NCI-H2107 (cell line): ENCODE measurements at places on chromosomes 11 and 22.

GRCh38 chr22:17980638-17981051 lies 43.7 kb downstream of the MICAL3 start:
- no peak for DNase-seq

DNA sequence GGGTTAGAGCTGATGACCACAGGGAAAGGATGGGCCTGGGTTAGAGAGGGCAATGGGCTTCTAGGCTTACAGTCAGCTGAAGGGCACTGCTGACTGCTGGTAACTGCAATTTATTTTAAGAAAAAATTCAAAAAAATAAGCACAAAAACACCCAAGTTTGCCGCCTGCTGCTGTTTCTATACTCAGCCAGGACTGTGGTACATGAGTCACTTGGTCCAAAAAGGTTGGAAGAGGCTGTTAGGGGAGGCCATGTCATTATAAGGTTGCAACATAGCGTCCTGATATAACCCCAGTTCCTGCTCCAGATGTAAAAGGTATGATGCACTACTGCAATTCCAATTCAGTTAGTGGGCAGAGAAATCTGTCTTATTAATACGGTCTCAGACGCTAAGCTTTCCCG lies 98.9 kb downstream of the ETS1 start:
- no peak for DNase-seq

- no peak for DNase-seq
Measured at GRCh38 chr11:6614446-6614845, 2.4 kb upstream of the TAF10 start.

GRCh38 chr11:9203691-9204311 lies 61.3 kb downstream of the DENND5A start:
- DNase-seq: no peak

DNA sequence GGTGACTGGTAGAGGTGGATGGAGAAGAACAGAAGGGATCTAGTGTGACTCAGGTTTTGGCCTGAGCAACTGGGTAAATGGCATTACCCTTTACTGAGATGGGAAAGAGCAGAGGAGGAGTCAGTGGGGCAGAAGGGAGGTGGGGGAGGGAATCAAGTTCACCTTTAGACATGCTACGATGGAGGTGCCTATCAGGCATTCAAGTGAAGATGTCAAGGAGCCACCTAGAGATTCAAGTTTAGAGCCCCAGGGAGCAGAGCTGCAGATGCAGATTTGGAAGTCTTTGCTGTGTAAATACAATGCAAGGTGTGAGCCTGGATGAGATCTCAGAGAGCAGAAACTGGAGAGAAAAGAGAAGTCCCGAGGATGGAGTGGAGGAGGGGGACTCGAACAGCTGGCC lies 979 bp upstream of the MOGAT2 start:
- DNase-seq: no peak

GRCh38 chr22:35462498-35463230 lies 62.7 kb downstream of the MCM5 start:
- no peak for DNase-seq

- DNase-seq: no peak
Measured at GRCh38 chr11:70105755-70106571, 27.8 kb downstream of the ANO1 start.

DNA sequence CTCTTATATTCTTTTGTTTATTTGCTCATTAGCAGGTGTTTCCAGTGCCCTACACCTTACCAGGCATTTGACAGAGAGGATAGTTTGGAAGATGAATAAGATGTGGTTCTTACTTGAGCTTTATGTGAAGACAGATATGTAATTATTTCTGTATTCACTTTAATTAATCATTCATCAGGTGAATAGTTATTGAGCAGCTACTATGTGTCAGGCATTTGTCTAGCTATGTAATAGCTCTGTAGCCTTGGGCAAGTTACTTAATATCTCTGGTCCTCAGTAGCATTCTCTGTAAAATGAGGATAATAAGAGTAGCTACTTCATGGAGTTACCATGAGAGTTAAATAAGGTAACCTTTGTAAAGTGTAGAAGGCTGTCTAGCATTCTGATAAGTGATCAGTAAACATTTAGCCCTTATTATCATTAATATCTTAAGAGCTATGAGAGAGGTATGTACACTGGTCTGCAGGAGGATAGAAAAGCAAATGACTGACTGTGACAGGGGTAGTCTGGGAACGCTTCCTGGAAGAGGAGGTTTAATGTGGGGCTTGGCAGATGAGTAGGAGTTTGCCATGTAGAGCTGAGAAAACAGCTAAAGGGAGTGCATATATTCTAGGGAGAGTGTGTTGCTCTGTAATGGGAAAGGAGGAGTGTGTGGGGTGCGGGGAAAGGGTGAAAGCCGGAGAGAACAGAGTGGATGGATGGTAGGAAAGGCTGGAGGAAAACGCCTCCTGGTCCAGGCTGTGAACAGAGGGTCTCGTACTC lies 56.1 kb downstream of the MICAL2 start:
- DNase-seq: no peak

- DNase-seq: no peak
Measured at GRCh38 chr22:35842954-35843353, 125.3 kb downstream of the APOL5 start.

DNA sequence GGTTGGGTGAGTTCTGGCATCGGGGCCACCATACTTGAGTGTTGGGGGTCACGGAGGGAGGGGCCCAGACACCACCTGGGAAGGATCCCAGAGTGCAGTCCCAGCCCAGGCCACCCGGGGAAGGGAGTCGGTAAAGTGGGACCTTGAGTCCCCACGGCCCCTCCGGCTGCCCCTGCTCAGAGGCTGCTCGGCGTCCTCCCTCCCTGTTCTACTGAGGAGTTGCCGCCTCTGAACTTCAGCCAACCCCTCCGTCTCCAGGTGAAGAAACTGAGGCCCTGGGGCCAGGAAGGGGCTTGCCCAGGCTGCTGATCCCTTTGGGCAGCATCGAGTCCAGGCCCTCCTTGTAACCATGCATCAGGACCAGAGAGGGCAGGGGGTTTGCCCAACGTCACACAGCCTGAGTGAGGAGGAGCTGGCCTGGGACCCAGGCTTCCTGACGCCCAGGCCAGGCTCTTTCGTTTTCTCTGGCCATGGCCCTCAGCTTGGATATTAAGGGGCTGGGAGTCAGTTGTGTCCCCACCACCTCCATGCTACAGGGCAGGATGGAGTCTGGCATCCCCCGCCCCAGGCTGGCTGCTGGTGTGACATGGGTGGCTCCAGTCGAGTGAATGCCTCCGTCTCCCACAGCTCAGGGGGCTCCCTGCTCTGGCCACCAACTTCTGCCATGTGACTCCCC lies 1.3 kb downstream of the PARVG start:
- no peak for DNase-seq

DNA sequence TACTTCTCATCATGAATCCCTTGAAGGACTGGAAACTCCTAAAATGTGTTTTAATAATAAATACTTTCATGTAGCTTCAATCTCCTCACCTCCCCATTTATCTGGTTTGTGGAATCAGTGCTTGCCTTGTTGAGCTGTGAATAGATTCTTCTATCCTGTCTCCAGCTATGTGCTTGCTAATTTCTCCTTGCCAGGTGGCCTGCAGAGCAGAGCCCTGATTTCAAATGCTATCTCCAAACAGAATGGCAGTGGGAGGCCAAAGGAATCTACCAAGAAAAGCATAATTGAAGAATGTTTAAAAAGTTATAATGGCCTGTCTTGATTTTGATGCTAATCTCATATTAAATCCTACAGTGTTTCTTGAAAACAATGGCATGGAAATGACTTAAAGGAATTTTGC lies 309.3 kb upstream of the CHORDC1 start:
- DNase-seq: no peak
